ENCODE measurements at places on chromosomes 1 and 21.

DNA sequence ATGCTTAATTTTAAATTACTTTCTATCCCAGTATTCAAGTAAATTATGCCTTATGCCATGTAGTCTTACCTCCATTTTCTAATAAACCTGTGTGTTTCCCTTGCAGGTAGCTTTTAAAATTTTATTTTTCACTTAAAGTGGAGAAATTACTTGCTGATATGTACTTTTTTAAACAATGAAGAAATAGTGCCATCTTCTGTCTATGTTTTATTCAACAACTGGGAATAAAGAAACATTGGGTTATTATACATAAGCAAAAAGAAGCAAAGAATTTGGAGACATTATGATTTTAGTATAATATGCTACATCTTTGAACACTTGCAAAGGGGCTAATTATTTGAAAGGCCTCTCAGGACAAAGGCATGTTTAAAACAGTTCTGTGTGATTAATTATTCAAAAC is 1912.9 kb downstream of the MRPL39 start:
- DNase-seq: no peak
- no peaks in the 10 kb centered on the region for H3K4me1 ChIP-seq
- H3K36me3 ChIP-seq: no peaks in the 10 kb centered on the region
- no peak overlapping the region for H3K27ac ChIP-seq
- no peaks in the 10 kb centered on the region for H3K27me3 ChIP-seq
- H3K4me3 ChIP-seq: no peak overlapping the region

GRCh38 chr21:46352913-46353312 is 29.0 kb downstream of the PCNT start:
- H3K36me3 ChIP-seq: peaks cover 44% of the 10 kb centered on the region
- no peaks in the 10 kb centered on the region for H3K27me3 ChIP-seq
- no peak overlapping the region for H3K27ac ChIP-seq
- no peak overlapping the region for H3K4me3 ChIP-seq
- H3K4me1 ChIP-seq: no peaks in the 10 kb centered on the region

DNA sequence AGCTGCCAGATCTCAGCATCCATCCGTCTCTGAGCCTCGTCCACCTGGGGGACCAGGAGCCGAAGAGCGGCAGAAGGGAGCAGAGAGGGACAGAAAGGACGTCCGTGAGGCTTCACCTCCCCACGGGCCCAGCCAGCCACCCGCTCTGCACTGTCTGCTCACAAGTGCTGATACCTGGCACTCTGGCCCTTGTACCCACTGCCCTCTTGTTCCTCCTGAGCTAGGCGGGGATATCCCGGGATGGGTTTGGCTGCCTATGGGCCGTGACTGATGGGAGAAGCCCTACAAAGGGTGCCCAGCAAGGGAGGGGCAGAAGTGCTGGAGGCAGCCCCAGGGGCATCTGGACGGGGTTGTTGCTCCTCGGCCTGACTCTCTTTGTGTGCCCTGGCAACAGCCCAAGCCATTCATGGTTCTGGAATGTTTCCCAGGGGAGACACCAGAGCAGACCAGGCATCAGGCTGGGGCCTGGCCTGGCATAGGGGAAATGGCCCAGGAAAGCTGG is 57.6 kb downstream of the LDLRAD2 start:
- no peak overlapping the region for H3K27ac ChIP-seq
- no peaks in the 10 kb centered on the region for H3K27me3 ChIP-seq
- H3K36me3 ChIP-seq: no peaks in the 10 kb centered on the region

GRCh38 chr1:31805318-31805717 is 10.5 kb downstream of the SPOCD1 start:
- no peak overlapping the region for H3K27ac ChIP-seq
- DNase-seq: peak; percentile 2
- H3K36me3 ChIP-seq: no peaks in the 10 kb centered on the region
- no peak overlapping the region for H3K4me3 ChIP-seq
- no peaks in the 10 kb centered on the region for H3K27me3 ChIP-seq
- H3K4me1 ChIP-seq: peaks cover 9% of the 10 kb centered on the region

DNA sequence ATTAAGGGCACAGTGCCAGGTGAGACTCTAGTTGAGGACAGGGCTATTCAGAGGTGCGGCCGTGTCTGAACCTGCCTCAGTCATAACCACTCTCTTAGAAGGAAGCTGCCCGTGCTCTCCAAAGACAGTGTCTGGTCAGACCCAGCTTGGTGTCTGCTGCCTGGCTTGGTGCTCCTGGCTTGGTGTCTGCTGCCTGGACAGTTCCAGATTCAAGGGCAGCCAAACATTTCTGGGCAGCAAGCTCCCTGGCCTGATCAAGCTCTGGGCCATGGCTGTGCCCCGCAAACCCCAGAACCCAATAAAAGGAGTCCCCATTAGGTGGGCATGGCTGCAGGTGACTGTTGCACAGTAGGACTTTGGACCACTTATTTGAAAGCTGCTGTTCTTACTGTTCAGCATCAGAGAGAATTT is 27.7 kb downstream of the NEK2 start:
- H3K27me3 ChIP-seq: no peaks in the 10 kb centered on the region
- peaks cover 9% of the 10 kb centered on the region for H3K4me1 ChIP-seq
- no peak overlapping the region for H3K4me3 ChIP-seq
- H3K36me3 ChIP-seq: no peaks in the 10 kb centered on the region
